Fibroblast of lung (primary cell): ENCODE measurements at places on chromosomes 12 and 14.

DNA sequence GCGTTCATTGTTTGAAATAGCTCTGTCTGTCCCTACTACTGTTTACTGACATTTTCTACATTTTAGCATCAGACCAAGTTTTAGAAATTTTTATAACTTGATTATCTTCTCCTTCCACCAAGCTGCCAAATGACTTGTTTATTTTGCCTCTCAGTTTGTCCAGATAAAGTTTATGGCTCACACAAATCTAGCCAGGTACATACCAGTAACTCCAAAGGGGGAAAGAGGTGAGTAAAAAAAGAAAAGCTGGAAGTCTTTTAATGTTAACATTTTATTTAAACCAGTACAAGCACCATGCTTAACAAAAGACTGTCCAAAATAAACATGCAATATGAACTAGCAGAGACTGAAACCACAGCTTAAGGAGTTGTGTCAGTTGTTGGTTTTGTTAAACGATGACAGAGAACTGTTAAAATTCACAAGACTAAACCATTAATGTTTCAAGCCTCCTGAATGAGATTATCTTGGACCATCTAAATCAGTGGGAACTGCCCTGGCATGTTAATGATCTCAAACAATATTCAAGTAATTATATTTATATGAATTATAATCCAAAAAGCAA lies 14.5 kb downstream of the GMFB start:
- peak; percentile 56 for DNase-seq

GRCh38 chr14:95250936-95251335 lies 68.8 kb downstream of the CLMN start:
- DNase-seq: no peak

DNA sequence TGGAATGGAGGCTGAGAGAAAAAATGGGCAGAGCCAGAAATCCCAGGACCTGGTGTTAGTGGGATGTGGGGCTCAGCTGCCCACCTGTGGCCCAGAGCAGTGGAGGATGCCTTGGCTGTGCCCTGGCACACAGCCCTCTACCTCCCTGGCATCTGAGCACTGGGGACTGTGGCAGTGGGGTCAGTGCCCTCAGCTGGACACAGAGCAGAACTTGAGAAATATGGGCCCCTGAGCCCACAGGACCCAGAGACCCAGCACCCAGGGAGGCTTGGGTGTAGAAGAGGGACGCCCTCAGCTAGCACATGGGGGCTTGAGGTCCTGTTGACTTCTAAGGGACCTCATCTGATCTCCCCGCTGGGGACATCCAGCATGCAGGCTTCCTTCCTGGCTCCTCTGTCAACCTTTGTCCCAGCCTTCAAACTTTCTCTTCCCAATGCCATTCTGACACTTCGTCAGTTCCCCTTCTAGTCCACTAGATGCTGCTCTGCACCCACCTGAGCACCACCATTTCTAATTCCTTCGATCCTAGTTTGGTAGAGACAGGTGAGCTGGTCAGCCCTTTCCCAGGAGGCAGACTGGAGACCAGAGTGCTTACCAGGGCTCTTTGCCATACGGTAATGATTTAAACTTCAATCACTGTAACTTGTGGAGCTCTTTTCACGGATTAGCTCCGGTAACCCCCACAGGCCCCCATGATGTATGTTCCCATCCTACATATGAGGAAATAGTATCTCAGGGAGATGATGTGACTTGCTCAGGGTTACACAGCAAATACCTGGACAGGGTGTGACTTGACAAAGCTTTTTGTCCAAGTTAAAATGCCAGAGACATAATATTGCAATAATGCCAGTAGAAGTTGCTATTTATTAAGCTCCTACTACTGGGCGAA lies 143.7 kb downstream of the ASCL4 start:
- DNase-seq: peak; percentile 5

DNA sequence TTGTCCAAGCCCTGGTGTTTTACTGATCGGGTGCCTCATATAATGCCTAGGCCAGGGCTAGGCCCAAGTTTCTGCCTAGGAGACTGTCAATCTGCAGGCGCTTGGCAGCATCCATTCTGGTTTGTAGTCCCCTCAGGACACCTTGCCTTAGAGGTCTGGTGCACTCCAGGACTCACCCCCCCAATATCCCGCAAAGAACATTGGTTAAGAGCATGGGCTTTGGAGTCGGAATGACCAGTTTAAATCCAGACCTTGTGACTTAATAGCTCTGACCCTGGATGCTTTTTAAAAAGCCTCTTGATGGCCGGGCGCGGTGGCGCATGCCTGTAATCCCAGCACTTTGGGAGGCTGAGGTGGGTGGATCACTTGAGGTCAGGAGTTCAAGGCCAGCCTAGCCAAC lies 60.0 kb downstream of the GALNT16 start:
- no peak for DNase-seq

DNA sequence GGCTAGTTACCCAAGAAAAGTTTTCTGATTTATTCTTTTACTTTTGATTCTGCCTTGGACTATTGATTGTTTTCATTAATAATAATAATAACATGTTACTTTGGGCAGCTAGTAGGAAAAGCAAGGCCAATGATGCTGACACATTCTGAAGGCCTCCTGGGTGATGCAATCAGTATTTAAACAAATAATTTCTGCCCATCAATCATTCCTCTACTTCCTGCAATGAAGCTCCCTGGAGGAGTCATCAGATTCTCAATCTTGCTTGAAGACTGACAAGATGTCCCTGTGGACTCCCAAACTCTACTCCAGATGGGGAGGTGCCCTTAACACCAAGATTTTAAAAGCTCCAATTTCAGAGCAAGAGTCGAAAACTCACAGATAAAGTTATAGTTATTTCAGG lies at the start of gene SPX:
Gene SPX (plus strand): TSS at position 244 of the 400 bp plus-strand sequence. CDS start 177 bp downstream, outside the sequence.
- DNase-seq: peak; percentile 55

DNA sequence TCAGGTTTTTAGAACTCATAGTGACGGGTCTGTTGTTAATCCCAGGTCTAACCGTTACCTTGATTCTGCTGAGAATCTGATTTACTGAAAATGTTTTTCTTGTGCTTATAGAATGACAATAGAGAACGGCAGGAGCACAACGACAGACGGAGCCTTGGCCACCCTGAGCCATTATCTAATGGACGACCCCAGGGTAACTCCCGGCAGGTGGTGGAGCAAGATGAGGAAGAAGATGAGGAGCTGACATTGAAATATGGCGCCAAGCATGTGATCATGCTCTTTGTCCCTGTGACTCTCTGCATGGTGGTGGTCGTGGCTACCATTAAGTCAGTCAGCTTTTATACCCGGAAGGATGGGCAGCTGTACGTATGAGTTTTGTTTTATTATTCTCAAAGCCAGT lies 34.4 kb downstream of the PSEN1 start:
- no peak for DNase-seq

DNA sequence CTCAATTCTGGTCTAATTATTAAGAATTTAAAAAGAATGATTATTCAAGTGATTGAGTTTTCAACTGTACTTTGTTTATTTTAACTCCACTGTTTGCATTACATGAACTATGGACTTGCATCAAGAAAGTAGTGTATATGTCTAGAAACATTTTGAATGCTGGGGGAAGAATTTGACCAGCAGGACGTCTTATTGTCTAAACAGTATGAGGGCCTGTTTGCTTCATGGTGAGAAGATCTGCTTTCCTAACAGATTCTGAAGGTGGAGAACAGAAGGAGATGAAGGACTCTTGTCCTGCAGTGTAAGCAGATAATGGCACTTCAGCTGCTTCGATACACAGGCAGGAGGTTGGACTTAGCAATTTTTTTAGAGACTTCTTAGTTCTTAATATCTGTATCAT lies 176.0 kb downstream of the DACT1 start:
- no peak for DNase-seq

DNA sequence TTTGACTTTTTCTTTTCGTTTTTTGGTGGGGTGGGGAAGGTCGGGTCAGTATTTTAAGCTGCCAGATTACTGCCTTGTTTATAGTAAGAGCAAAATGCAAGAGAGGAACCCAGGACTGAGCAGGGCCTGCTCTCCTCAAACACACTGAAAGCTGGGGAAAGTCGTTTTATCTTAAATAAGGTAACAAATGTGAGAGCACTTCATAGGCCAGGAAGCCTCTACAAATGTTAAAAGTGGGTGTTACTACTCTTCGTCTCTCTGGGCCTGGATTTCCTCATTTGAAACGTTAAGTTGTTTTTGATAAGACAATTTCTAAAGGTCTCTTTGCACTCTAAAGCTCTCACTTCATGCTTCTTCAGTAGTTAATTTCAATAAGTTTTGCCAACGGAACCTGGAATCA lies 33.8 kb downstream of the PLEKHG7 start:
- no peak for DNase-seq

- no peak for DNase-seq
Observed at GRCh38 chr14:45526715-45527549, 273.9 kb upstream of the MIS18BP1 start.

GRCh38 chr12:13197526-13198143 lies 1.1 kb downstream of the EMP1 start:
- DNase-seq: peak; percentile 75

DNA sequence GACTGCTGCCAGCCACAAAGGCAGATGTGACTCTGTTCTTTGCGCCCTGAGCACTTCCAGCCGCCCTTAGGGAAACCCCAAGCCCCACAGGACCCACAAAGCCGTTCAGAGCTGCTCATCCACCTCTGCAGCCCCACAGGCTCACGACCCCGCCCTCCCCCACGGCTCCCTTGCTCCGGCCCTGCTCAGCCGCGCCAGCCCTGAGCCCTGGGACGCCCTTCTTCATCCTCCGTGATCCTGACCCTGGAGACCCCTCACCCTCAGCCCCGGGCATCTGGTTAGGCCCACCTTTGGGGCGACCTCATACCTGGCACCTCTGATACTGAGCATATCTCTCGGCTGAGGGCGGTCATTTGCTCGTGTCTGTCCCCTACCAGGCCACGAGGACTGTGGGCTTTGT lies 125.8 kb upstream of the EVL start:
- DNase-seq: no peak

GRCh38 chr12:93939641-93940325 lies 208.6 kb upstream of the PLXNC1 start:
- no peak for DNase-seq
